ENCODE measurements at places on chromosomes 5 and 9.

DNA sequence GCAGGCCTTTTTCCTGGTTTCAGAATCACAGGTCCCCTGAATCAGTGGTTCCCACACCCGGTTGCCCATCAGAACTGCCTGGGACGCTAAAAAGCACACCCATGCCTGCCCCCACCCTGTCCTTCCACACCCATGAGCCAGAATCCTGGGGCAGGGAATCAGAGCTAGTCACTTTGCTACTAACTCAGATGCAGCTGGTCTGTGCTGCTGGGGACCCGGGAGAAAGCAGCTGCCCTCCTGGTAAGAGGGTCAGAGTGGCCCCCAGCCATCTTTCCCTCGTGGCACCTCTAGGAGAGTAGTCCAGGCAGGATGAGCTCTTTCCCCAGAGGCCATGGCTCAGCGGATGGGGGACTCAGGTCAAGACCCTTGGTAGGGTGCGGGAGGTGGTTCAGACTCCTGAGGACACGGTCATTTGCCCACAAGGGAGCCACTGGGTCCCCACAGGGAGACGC is 11.3 kb upstream of the NUP214 start:
- DNase-seq, result no peak

DNA sequence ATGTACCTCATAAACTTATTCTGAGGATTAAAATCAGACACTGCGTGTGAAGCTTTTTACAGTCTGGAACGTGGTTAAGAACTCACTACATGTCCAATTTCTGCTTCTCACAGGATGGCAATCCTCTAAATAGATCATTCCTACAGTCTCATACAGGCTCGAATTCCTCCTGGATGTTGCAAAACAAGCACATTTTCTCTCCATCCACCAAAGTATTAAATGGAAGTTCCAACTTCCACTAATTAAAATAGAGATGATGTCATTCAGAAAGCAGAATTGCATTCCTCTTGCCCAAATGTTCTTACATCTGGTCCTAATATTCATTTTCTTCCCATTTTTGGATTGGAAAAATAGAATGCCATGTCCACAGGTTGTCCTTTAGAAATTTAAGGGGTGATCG is 145.5 kb upstream of the PCA3 start:
- DNase-seq, result no peak

GRCh38 chr5:3103262-3103811 is 351.9 kb upstream of the IRX2 start:
- DNase-seq, result no peak

- DNase-seq, result no peak
Observed at GRCh38 chr9:123914517-123915196, 15.3 kb downstream of the DENND1A start.

DNA sequence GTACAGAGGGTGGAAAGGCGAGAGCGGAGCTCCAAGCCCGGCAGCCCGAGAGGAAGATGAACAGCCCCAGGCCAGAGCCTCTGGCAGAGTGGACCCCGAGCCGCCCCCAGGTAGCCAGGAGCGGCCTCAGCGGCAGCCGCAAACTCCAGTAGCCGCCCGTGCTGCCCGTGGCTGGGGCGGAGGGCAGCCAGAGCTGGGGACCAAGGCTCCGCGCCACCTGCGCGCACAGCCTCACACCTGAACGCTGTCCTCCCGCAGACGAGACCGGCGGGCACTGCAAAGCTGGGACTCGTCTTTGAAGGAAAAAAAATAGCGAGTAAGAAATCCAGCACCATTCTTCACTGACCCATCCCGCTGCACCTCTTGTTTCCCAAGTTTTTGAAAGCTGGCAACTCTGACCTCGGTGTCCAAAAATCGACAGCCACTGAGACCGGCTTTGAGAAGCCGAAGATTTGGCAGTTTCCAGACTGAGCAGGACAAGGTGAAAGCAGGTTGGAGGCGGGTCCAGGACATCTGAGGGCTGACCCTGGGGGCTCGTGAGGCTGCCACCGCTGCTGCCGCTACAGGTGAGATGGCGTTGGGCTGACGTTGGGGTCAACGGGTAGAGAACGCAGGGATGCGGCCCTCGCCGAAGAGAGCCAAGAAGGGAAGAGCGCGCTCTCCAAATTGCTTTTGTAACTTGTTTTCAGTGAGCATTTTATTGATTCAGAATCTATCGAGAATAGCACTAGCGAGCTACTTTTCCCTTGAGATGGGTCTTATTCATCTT is at the start of gene PTGER4:
PTGER4 (plus strand) TSS at position 3 of the 769 bp plus-strand sequence. CDS start 1,079 bp downstream, outside the sequence.
- DNase-seq, result no peak

- DNase-seq, result peak; percentile 56
Observed at GRCh38 chr5:132526290-132526973, 16.9 kb downstream of the IL5 start.

DNA sequence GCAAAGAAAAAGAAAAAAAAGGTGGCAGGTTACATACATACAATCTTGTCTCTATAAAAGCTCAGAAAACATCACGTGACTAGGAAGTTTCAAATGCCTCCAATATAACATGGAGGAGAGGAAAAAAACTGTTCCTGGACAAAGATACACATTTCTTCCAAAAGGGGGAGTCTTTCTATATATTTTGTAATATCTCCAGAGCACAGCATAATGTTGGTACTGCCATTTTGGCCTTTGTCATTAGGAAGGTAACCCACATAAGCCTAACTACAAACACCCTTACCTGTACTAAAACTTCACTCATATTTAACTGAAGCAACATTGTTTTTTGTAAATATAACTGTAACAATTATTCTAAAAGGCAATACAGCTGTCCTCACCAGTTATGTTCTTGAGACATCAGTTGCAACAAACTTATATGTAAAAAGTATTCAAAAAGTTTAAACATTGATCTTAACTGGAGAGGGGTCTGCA is 1.2 kb upstream of the BTF3 start:
- DNase-seq, result peak; percentile 97

- peak; percentile 26 for DNase-seq
Observed at GRCh38 chr9:121601194-121601593, 50.2 kb upstream of the DAB2IP start.

GRCh38 chr5:17217493-17218352 is at the start of gene BASP1:
Gene BASP1 (plus strand): TSS chr5:17217631. CDS start chr5:17275217, 57,586 bp downstream.
- no peak for DNase-seq

- DNase-seq, result no peak
Observed at GRCh38 chr9:131407717-131408195, 13.9 kb downstream of the PRRC2B start.

- DNase-seq, result no peak
Observed at GRCh38 chr5:123456242-123456641, 33.0 kb upstream of the CEP120 start.

- DNase-seq, result no peak
Observed at GRCh38 chr5:104778-105296, 12.9 kb downstream of the PLEKHG4B start.

DNA sequence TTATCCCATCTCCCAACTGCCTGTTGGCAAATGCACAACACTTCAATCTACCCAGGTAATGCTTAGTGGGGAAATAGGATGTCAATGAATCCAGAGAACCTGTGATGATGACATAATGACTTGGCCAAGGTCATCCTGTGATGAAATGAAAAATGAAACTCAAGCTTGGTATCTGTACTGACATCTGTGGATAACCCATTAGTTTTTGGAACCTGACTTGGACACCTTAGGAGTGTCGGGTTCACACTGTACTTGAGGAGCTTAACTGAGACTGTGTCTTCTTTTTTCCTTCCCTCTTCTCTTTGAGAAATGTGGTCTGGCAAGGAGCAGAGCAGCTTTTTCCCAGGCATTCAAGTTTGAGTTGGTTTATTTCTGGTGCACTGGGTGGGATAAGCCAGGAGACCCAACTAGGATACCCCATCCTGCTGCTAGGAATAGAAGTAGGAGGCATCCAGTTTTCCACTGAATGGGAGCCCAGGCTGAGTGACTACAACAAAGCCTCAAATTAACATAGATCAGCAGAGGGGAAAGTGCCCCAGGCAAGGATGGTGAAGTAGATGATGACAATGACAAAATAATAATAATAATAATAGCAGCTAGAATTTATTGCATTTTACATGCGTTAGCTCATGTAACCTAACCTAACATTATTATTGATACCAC is 72.1 kb downstream of the ADRB2 start:
- no peak for DNase-seq

GRCh38 chr5:168114444-168115017 is 176.9 kb upstream of the WWC1 start:
- DNase-seq, result peak; percentile 74

- DNase-seq, result no peak
Observed at GRCh38 chr5:39053189-39053588, 21.0 kb downstream of the RICTOR start.

DNA sequence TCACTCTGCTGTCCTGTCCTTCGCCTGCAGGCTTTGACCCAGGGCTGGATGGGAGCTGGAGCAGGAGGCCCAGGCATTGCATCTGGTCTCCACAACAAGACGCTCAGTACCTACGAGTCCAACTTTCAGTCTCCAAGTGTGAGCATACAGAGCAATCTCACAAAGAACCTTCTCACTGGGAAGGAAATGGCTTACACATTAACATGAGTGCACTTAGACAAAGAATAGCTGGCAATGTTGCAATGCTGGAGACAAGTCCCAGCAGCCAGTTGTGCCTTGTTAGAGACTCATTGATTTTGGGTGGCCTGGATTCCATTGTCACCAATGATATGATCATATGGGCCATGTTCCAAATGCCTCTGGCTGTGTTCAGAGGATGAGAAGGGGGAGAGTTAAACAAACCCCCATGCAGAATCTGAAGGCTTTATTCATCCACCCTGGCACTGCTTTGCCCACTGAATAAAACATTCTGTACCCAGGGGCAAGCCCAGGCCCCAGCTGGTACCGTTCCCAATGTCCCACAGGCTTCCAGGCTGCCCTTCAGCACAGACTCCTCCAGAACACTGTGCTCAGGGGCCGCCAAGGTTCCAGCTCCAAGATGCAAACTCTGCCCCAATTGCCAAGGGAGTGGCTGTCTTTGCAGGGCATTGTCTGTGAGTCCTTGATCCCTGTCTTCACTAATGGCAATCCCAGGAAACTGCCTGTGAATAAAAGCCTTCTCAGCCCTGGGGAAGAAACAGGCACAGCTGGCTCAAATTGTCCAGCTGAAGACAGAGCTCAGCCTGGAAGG is 185.5 kb downstream of the HSD17B3 start:
- no peak for DNase-seq

DNA sequence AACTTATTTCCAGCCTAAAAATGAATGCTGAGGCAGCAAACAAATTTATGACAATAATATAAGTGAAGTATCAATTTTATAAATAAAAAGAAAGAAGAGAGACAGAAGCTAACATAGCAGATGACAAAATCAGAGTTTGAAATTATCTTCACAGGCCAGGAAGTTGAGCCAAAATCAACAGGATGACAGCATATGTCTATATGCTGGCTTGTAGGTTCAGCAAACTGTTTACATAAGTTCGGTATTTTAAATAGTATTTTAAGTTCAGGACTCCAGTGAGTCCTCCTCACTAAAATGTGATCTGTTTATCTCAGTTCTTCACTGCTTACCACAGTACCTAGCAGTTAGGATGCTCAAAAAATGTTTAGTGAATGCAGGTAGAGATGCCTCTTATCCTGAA is 359.6 kb upstream of the SMC2 start:
- DNase-seq, result no peak

GRCh38 chr5:125440905-125441304 is 694.5 kb upstream of the ZNF608 start:
- no peak for DNase-seq

- DNase-seq, result no peak
Observed at GRCh38 chr9:27800159-27800558, 226.9 kb upstream of the C9orf72 start.

DNA sequence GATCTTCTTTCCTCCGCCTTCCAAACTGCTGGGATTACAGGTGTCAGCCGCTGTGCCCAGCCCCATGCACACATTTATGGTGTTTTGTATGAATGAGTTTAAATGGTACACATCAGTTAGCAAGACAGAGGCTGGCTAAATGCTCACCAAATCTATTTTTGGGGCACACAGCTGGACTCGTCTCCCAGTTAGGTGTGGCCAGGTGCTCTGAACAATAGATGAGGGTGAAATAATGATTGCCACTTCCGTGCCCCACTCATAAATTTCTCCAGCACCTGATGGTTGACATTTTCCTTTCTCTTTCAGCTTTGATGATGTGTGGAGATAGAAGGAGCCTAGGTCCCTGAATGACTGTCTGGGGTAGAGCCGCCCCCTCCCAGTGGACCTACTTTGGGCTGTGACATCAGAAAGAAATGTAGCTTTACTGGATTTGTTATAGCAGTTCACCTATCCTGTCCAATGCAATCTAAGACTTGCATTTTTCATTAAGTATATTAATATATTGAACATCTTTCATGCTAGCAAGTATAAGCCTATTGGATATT is 8.6 kb upstream of the RAPGEF1 start:
- DNase-seq, result no peak

- no peak for DNase-seq
Observed at GRCh38 chr9:89623925-89624420, 19.2 kb downstream of the GADD45G start.

DNA sequence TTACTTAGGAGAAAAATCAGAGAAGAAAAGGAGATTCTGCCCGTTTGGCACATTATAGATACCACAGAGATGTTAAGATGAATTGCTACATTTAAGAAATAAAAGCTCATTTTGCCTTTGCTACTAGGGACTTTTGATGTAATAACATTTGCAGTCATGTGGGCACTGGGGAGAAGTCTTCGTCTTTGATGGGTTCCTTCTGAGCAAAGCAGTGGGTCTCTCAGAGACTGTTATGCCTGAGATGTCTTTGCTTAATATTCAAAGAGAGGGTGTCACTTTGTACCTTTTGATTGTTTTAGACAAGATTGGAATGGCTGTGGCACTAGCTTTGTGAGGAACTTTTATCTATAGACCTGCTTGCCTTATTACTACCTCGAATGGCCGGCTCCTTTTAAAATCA is 25.0 kb downstream of the SLC25A25 start:
- DNase-seq, result no peak

- no peak for DNase-seq
Observed at GRCh38 chr9:127084076-127085039, 38.1 kb downstream of the ANGPTL2 start.

GRCh38 chr5:148799737-148800527 is 26.5 kb upstream of the ADRB2 start:
- no peak for DNase-seq

- DNase-seq, result no peak
Observed at GRCh38 chr5:61915646-61916045, 390.4 kb upstream of the KIF2A start.

All from RKO (cell line).